Right renal pelvis (tissue), 4 donors: ENCODE measurements at places on chromosomes 7 and 10. TPM values are rescaled to one million over a fixed set of nuclear protein-coding genes. Genes with fewer than 3 reads are reported as not detected.

DNA sequence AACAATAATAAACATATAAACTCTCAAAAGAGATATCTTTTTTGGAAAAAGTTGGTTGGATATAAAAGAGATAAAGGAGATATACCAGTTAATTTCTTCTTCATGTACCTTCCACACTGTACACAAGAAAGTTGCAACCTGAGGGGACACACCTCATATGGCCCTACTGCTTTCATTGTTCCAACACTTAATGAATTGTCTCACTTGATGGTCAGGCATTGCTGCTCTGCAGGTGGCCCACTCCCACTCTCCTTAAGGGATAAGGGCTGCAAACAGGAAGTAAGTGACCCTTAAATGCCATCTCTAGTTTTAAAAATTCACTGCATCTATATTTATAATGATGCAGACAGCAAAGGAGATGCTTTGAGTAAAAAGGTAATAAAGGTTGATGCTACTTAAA is 152.3 kb downstream of the BTAF1 start:
- DNase-seq = no peak

DNA sequence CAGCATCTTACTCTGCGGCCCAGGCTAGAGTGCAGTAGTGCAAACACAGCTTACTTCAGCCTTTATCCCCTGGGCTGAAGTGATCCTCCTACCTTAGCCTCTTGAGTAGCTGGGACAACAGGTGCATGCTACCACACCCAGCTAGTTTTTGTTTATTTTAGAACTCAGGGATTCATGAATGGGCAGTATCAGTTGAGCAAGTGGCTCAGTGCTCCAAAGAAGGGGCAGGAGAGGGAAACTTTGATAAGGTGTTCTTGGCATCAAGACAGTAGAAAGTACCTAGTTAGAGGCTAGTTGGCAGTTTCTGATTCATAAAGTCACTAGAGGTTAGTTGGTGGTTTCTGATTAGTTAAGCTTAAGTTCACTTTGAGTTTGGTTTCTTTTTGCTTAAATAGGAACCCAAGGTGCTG is 18.4 kb downstream of the TRIM24 start:
- no peak for DNase-seq

GRCh38 chr10:107971411-107971810 is 806.9 kb upstream of the SORCS1 start:
- no peak for DNase-seq

Gene UPK3BL1
- 4.7 TPM for polyA plus RNA-seq

Gene ZDHHC4
- polyA plus RNA-seq = 95.0 TPM

- no peak for DNase-seq
These were observed 34.6 kb downstream of the AGK start for GRCh38 chr7:141585592-141586510.

GRCh38 chr10:70481831-70482530 is 3.4 kb downstream of the PALD1 start:
- no peak for DNase-seq

GRCh38 chr7:45106820-45107219 is 4.7 kb downstream of the TBRG4 start:
- no peak for DNase-seq
